NCI-H1105 (cell line): ENCODE measurements at places on chromosomes 7 and 10.
A peak's percentile ranks its signal among the peaks of the same experiment; 100 is the strongest.

DNA sequence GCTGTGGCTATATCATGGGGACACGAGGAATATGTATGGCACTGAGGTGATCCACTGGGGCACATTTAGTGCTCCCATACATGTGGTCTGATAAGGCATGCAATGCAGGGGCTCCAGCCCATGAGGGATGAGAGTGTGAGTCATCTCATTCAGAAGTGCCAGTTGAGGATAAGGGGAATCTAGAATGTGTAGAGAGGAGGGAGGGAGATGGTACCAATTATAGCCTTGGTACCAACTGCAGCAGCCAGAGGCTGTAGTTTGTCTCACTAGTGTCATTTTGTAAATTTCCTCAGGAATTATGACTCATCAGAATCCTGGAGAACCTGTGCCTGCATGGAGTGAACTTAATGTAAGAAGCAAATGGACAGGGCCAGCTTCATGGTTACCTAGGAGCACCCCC is 46.2 kb downstream of the LAMB4 start:
- DNase-seq: no peak

- no peak for DNase-seq
These were observed 231.5 kb downstream of the ABCA13 start for GRCh38 chr7:48402721-48403120.

DNA sequence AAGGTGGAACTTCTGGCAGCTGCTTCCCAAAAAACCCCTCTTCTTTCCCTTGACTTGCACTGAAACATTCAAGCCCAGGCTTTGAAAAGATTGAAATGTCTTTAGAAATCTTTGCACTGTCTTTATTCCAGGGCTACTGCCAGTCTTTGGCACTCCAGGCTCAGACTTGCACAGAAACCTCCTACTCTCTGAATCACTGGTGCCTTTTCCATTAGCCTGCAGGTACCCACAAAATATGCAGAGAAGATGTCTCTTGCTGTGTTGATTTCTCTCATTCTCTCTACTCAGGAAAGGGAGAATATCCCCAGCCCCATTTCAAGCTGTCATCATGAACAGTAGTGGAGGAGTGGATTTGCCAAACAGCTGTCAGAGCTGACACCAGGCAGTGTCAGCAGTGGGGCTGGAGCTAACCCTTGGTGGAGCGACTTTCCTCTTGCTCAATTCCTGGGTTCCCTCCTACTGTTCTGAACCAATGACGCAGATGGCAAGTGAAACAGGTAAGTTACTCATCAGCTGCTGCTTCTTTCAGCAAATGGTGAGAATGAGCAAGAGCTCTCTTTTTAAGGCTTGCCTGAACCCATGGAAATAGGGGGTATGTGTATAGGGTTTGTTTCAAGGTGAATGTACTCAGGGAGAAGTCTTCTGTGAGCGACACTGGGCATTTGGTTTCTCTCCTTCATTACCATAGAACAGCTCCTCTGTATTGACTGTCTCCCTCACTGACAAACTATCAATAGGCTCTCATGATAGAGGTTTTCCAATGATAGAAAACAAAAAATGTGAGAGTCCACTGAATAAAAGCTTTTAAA is 362.4 kb downstream of the ADRA2A start:
- DNase-seq: no peak

GRCh38 chr10:132593900-132594876 is 56.6 kb downstream of the INPP5A start:
- DNase-seq: no peak

DNA sequence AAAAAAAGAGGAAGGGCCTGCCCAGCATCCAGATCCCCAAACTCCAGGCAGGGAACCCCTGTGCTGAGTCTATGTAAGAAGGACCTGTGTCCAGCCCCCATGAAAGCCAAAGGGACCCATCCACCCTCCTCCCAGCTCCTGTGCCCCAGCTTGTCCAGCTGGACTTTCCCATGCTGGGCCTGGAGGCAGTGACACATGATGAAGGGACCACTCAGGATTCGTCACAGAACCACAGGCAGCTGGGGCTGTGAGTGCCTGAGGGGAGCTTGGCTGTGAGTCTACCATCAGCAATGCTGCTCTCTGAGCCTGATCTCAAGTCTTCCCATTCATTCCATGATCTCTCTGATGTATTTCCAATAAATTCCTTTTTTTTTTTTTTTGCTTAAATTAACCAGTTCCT is 36.2 kb upstream of the MNX1 start:
- DNase-seq: no peak

DNA sequence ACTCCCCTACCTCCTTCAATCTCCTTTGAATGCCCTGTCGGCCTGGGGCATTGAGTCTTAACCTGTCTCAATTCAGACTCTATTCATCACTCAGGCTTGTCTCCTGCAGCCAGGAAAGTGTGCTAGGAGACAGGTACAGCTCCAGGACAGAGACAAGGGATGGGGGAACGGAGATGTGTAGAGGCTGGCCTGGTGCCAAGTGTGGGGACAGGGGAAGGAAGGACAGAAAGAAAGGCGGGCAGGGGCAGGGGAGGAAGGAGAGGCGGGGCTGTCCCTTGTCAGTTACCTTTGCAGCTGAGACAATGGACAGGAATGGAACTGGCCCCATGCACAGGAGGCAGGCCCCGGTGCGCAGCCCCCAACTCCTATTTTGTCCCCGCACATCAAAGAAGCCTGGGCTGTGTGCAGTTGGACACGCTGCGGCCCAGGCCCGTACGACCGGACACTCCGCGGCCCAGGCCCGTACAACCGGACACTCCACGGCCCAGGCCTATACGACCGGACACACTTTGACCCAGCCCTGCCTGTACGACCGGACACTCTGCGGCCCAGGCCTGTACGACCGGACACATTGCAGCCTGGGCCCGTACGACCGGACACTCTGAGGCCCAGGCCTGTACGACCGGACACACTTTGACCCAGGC is 36.9 kb downstream of the CHST15 start:
- DNase-seq: no peak

DNA sequence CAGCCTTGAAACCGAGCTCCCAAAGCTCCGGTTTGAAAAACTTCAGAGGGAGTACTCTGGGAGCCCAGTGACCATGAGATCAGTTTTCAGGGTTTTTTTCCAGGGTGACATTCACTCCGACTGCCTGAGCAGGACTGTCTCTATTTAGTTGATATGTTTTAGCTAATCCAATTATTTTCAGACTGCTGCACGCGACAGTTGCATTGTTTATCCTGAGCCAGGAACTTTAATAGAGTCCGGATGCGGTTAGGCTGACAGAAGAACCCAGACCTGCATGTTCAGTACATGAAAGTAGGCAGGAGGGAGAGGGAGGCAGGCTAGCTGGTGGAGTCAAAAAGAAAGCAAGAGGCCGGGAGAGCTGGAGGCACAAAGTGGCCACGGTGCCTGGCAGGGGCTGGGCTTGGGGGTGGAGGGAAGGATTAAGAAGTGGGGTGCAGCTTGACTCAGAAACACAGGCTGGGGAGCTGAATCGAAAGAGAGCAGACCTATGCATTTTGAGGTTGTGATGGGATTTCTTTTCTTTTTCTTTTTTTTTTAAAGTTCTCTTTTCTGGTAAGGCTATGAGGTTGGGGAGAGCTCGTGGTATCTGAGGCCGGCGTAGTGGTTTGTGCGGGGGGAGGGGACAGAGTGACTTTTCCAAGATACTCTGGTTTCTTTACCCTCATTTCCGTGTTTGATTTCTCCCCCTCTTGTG is 5.7 kb downstream of the GATA3 start:
- DNase-seq: no peak

DNA sequence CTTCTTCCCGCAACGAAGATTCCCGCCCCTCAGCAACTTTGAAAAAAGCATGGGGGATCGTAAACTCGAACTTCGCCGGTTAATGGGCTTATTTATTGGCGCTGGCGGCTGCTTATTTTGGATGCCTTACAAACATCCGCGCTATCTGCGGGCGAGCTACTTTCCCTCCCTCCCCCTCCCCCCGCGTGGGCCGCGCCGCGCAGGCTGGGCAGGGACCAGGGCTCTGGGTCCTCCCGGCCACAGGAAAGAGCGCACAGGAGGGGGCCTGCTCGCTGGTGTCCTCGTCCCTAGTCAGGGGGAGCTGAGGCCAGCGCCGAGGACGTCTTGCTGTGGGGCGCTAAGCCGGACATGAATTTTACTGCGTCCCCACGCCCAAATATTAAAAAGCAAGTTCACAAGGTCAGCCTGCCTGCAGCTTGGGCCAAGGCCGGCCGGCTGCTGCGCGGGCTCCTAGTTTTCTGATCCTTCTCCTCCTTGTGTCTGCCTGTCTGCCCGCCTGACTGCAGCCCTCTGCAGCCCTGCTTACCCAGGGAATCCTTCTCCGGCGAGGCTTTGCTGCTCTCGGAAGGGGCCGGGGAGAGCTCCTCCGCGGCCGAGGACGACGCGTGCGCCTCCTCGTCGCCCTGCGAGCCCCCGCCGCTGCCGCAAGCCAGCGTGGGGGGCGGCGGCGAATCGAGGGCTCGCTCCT is 1.2 kb downstream of the HOXA10 start:
- DNase-seq: peak; percentile 55

GRCh38 chr7:21550821-21551531 is 8.1 kb downstream of the DNAH11 start:
- DNase-seq: no peak

DNA sequence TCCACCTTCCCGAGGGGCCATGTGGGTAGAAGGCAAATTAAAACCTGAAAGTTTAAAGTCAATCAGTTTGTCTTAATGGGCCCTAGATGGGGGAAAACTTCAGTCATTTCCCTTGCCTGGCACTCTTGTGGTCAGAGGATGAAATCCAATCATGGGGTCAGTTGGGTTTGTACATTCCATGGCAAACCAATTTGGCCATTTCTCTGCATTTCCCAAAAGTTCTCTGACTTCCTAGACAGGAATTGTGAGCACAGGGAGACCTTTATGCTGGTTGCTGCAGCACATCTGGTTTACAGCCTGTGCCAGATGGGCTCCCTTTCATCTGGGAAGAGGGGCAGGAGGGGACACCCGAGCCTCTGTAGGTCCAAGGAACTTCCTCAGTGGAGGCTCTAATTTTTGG is 113.0 kb downstream of the CYP26A1 start:
- no peak for DNase-seq
